ENCODE measurements at places on chromosomes 3 and 15.

GRCh38 chr15:40239404-40239692 lies 485 bp downstream of the PAK6 start:
- DNase-seq, result no peak

DNA sequence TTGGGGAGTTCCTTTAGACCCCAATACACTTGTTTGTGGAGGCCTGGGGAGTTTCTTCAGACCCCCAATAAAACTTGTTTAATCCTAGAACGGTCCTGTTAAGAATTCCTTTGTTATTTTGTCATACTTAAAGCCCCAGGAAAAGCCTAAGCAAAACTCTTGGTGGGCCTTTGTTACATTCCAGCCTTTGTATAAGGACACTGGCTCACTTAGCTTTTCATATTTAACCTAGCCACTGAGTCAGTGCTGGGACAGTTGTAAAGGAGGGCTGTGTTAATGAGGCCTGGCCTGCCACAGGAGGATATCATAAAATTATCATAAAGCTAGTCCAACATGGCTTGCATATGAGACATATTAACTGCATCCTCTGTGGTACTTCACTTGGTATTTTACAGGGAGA lies 760.1 kb downstream of the ZNF385D start:
- DNase-seq, result no peak

GRCh38 chr15:74727727-74728126 lies 2.4 kb upstream of the CYP1A1 start:
- no peak for DNase-seq

GRCh38 chr15:49855917-49856637 lies 235.2 kb downstream of the DTWD1 start:
- DNase-seq, result no peak

- peak; percentile 24 for DNase-seq
These were observed at the start of gene SV2B for GRCh38 chr15:91099995-91100813. SV2B (plus strand) TSS chr15:91100257; CDS start chr15:91226264, 126,007 bp downstream.

DNA sequence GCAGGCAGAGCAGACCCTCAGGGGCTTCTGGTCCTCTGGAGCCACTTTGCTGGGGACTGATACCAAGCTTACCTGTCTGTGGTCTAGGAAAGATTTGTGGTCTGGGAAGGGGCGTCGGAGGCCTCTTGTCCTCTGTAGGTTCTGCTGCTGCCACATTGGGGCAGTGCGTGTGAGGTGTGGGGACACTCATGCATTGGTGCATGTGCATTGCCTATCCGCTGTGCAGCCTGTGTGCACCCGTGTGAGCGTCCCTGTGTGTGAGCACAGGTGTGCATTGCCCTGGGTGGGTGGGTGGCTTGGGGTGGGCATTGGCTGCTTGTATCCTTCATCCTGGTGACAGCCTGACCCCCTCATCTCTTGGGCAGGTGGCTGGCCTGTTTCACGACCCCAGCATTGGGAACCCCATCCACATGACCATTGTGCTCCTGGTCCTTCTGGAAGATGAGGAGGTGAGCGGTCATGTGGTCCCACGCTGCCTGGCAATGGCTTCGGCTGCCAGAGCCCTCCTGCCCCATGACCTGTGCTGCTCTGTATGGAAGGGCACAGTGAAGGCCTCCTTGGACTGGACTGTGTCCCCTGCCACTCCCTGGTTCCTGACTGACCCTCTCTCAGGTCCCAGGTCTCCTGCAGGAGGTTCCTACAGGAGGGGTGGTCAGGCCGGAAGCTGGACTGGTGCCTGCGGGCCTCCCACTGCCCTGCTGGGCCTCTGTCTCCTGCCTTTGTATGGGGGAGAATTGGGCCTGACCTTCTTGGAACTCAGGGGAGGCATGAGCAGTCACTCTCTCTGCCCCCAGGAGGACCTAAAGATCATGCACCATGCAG lies 41.5 kb downstream of the SAXO2 start:
- DNase-seq, result no peak

DNA sequence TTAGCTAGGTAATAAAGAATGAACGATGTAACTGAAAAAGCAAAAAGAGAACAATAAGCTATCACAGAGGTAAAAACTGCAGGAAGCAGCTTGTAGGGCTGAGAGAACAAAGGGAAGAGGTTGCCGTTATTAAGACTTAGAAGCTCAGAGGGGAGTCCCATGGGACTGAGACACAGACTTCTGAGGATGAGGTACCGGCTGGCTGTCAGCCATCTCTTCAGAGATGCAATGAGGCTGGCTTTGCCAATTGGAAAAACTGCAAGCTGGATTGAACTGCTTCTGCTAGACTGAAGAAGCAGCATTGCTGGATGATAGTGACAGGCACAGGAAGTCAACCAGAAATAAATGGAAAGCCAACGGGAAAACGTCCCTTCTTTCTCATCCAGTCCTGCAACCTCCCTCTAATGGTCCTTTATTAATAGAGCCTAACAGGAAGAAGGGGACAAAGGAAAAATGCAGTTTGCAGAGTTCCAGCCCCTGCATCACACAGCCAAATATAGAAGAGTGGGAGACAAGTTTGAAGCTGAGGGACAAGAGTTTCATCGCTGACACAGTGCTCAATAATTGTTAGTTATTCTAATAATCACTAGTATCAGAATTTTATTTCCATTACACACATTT lies 21.1 kb upstream of the KLHL6 start:
- DNase-seq, result peak; percentile 85

DNA sequence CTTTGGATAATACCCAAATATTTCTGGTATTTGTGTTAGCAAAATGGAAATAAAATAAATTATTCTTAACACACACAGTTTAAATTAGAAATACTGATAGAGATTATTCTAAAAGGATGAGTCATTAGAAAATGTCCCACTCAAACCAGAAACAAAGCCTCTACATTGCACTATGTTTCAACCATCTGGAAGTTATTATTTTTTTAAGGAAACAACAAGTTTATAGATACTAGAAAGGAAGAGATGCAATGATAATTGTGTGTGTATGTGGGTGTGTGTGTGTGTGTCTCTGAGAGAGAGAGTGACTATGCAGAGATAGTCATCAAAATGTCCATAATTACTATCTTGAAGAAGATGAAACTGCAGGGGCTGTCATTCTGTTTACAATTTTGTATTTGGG lies 1340.5 kb downstream of the ROBO1 start:
- DNase-seq, result no peak

- peak; percentile 6 for DNase-seq
These were observed 75.1 kb upstream of the VGLL4 start for GRCh38 chr3:11718637-11719405.

GRCh38 chr3:119098619-119099222 lies 47.2 kb upstream of the TEX55 start:
- no peak for DNase-seq

- no peak for DNase-seq
These were observed 39.4 kb downstream of the KPNA1 start for GRCh38 chr3:122475316-122475715.

DNA sequence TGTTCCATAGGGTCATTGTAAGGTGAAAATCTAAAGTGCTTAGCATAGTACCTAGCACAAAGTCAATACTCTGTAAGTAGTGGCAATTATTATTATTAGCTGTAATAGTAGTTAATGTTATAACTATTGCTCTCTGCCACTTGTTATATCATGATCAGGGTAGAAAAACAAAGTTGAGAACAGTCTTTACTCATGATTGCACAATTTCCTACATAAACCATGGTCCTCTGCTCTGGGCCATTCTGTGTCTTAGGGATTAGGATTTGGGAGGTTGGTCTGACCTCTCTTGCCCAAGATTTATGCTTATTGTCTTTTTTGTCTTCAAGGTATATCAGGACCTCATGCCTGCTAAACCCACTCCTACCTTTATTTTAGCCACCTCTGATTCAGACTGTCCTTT lies 4.3 kb upstream of the LRRC58 start:
- DNase-seq, result no peak

GRCh38 chr3:57951066-57951882 lies 56.9 kb upstream of the FLNB start:
- DNase-seq, result peak; percentile 64

DNA sequence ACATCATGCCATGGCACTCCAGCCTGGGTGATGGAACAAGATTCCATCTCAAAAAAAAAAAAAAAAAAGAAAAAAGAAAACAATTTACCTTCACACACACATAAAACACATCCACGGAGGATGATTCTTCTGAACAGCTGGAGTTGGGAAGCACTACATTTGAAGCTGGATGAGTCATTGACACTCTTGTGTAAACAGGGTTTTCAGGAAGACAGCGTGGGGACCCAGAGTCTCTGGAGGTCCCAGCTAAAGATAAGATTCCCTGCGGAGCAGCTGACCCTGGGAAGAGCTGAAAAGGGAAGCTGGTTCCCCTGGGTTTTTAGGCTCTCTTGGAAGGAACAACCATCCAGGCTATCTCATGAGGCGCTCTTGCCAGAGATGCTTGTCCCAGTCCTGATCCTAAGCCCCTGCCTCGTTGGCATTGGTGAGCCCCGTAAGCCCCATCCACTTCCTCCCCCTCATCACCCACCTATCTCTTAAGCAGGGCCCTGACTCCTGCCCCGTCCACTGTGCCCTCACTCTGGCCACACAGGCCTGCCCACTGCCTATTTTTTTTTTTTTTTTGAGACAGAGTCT lies 32.0 kb upstream of the FURIN start:
- DNase-seq, result peak; percentile 39

- DNase-seq, result peak; percentile 56
These were observed 46.3 kb downstream of the GPR171 start for GRCh38 chr3:151156618-151157216.

- DNase-seq, result no peak
These were observed 29.8 kb downstream of the ZNF592 start for GRCh38 chr15:84778194-84778593.

DNA sequence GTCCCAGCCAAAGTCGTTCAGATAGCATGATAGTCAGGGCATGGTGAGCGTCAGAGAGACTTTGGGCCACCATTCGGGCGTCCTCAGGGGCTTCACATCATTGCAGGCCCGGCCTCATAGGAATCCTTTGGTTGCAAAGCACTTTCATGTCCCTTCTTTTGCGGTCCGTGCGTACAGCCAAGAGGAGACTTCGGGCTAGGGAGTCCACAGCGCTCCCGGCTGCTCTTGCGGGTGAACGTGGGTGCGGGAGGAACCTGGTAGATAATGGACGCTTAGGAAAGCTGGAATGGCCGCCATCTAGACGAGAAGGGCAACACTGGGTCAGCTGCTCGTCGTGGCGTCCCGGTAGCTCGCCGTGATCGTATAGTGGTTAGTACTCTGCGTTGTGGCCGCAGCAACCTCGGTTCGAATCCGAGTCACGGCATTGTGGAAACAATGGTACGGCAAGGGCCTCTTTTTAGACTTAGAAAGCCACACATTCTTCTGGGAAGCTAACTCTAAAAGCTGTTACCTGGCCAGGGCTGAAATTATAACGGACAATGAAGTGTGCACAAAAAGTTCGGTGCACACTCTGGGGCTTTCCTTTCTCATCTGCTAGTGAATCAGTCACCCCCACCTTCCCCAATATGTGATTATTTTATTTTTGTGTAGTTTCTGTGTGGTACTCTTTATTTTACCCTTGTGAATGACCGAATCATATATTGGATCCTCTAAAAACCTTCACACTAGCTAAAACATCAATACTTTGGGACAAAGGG lies 13.2 kb upstream of the SHF start:
- DNase-seq, result peak; percentile 81

DNA sequence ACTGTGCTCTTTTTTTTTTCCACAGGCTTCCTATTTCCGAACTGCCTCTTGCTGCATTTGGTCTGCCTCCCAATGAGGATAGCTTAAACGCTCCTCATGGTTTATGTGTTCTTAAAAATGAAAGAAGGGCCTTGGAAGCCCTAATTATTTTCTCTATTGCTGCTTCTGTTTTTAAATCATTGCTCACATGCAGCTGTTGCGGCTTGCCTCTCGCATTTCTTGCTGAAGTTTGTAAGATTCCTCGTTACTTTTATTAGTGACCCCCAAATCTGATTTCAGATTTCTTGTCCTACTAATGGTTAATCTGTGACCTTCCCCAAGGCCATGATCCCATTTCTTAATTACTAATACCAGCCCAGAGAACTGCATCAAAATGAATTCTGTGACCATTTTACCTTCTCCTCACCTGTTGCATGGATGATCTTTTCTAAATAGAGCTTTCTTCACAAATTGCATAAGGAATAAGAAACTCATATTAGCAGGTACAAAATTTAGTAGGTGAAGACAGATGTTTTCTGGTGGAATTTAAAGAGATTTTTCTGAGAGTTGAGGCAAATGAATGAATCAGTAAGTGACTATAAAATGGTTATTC lies 1.8 kb downstream of the UBE2E1 start:
- DNase-seq, result no peak

GRCh38 chr3:121962443-121962842 lies 59.6 kb downstream of the ILDR1 start:
- no peak for DNase-seq

DNA sequence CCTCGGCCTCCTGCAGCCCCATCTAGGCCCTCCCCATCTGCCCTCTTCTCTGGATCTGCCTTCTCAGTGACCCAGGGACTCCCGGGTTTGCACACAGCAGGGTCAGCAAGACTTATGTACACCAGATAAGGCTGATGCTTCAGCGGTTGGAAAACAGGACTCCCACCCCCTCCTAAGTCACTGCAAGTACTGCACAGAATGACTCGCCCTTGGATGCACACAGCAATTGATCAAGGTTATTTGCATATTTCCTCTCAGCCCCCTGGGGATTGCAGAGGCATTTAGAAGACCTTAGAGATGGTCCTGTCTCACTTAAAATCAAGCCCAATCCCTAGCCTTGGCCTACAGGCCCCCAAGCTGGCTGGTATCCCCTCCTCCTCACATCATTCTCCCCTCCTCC lies 8.9 kb downstream of the ACAN start:
- no peak for DNase-seq

- DNase-seq, result peak; percentile 81
These were observed at the start of gene SHC4 for GRCh38 chr15:48963524-48964113. SHC4 (minus strand) TSS chr15:48963919; CDS start chr15:48963015, 904 bp downstream.

- DNase-seq, result peak; percentile 94
These were observed 136.9 kb downstream of the THSD4 start for GRCh38 chr15:71252044-71252739.

DNA sequence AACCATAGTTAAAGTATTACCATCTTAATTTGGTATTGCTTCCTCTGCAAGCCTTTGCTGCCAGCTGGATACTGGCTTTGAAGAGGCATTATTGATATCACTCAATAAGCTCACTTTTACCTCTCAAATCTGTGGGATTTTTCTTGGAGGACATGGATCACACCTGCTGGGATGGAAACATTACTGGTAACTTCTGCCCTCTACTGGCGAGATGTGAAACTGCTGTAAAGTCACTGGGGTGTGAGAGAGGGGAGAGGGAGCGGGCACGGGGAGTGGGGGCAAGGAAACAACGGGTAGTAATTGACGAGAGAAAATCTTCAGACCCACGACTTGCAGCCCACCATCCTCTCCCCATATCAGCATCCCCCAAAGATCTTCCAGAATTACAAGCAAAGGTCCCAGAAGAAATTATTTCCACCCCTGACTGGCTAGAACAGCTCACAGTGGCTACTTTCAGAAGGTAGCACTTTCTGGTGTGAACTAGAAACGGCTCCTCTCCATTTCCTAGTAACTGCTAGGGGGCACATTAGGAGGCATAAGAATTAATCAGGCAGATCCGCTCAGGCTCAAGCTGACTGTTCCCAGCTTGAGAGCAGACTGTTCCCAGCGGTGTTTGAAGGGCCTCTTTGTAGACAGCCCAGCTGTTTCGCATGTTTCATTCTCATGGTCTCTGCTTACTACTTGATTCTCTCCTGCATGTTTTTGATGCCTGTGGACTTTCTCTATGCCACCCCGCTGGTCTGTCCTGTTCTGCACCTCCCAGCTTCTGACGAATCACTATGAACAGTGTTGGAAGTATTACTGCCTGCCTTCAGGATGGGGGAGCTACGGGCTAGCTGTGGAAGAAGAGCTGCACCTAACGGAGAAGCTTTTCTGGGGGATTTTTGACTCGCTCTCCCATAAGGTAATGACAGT lies 230.4 kb upstream of the CHRM5 start:
- peak; percentile 52 for DNase-seq

- DNase-seq, result no peak
These were observed 373.7 kb upstream of the NECTIN3 start for GRCh38 chr3:110697961-110698360.

Data from BE2C (cell line).